T-helper 2 cell treated with Interferon-gamma antibody and Interleukin-4, amounts not matched to agents 5 μg/mL and 100 μg/mL, for 36 hours (primary cell): ENCODE measurements at places on chromosomes 12 and 14.

GRCh38 chr12:125305231-125305630 is 240.0 kb downstream of the AACS start:
- DNase-seq, result no peak

DNA sequence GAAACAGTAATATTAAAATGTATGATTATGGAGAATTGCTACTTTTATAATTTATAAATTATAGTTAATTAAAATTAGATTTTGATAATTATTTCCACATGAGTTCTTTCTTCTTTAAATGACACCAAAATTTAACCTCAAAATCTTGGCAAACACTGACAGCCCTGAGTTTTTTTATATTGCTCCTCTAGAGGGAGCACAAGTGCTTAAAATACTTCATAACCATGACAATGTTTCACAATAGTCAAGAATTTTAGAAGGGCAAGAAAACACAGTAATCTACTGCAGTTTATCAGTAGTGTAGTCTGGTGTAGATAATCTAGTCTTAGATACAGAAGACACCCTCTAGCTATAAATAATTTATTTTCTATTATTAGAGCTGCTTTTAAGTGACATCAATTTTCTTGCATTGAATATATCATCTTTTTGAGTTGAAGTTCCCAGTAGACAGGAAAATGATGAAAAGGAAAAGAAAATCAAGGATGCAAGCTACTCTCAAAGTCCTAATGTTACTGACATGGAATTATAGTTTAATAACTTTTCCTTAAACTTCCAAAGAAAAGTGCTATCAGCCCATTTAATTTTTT is 14.3 kb upstream of the PTGER2 start:
- no peak for DNase-seq

DNA sequence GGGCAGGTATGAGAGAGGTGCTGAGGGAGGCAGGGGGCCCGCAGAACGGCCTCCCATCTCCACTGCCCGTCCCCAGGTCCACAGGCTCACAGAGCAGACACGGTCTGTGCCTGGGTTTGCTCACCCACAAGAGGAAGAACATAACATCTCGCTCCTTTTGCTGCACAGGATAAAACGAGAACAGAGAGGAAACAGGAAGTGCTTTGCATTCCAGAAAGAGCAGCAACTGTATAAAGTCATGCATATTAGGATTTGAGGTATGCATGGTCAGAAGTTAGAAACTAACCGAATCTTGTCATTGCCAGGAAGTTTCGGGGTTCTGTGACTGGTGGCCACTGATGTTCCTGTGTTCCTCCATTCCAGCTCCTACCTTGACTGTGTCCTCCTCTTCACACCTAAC is 25.0 kb downstream of the NTF3 start:
- DNase-seq, result no peak

- no peak for DNase-seq
These were observed 136.1 kb downstream of the PAPOLA start for GRCh38 chr14:96638041-96638855.

DNA sequence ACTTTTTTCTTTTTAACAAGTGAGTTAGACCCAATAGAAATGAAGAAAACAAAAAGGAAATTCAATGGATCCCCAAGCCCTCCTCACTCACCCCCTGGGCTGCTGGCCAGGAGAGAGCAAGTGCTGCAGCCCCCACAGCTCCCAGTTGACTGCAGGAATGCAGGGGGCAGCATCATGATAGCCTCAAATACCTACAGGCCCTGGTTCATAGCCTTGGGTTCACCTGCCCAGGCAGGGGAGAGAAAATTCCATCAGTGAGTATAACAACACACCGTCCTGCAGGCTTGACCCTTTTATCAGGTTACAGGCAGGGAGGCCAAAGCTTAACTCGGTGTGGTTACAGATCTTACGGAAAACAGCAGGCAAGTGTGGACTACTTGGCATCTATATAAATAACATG is 76.3 kb downstream of the PHLDA1 start:
- DNase-seq, result no peak

GRCh38 chr14:42141328-42141727 is 534.7 kb downstream of the LRFN5 start:
- DNase-seq, result no peak

DNA sequence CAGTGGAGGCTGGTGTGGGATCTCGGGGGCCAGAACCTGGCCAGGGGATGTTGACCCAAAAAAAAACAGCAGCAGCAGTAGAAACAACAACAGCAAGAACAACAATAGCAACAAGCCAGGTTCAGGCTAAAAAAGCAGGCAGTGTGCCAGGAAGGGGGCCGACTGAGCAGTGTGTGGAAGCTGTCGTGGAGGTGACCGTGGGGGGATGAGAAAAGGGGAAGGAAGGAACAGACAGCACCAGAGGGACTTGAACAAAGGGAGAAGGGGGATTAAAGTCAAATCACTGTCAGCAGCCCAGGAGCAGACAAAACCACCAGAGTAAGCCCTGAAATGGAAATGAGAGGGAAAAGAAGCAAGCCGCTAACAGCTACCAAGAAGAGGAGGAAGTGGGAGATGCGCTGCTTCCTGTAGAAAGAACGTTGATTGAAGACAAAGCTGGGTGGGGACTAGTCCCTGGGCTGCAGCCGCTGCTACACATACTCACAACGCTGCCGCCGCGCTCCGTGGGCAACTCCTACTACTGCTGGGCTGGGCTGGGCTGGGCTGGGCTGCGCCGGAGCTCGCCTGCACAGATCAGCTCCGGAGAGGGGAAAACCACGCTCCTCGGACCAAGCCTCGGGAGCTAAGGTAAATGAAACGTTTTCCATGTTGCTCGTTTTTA is at the start of gene GNG2:
TSS of gene GNG2 (plus strand) at position 449 of the 661 bp plus-strand sequence. CDS start 90,067 bp downstream, outside the sequence.
- peak; percentile 79 for DNase-seq

- no peak for DNase-seq
These were observed 149.3 kb downstream of the ESRRB start for GRCh38 chr14:76525106-76525821.

DNA sequence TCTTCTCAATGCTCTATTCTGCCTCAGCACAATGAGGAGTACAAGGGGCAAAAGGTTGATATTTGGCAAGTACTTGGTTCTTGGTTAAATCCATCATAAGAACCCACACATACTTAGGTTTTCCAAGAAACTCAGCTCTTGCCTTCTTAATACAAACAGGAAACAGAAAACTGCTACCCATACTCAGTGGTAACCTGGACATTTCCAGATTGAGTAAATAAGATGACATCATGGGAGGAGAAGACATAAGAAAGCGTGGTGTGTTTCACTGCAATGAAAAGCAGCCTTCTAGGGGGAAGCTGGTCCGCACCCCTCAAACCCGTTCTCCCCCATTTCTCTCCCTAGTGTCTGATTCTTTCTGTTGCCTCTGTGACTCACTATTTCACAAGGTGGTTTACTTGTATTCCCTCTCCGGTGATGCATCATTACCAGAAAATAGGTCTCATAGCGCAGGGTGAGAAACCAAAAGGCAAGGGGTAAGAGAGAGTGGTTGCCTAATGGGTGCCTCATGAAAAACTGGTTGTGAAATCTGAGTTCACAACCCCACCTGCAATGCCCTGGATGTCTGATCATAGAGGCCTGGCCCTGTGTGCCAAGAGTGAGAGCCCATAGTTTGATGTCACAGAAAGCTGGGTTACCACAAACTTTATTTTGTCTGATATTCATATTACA is 326.5 kb upstream of the TBX3 start:
- no peak for DNase-seq

GRCh38 chr14:74652541-74652940 is 40.5 kb upstream of the LTBP2 start:
- DNase-seq, result no peak

DNA sequence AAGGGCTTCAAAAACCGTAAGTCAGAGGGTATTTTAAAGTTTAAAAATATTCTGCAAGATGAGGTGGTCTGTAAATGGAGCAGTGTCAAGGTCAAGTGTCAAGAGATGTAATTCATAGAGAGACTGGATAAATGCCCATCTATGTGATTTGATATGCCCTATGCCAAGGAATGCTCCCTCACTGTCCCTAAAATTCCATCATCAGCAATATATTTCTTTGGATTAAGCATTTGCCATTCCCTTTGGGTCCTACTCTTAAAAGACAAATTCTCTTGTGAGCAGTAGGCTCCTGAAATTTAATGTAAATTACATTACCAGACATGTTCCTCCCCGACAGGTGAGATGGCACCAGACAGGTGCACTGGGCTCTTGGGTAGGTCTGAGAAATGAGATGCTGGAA is 16.0 kb upstream of the FOS start:
- DNase-seq, result no peak

GRCh38 chr14:50744231-50744630 is 76.1 kb upstream of the SAV1 start:
- DNase-seq, result no peak

DNA sequence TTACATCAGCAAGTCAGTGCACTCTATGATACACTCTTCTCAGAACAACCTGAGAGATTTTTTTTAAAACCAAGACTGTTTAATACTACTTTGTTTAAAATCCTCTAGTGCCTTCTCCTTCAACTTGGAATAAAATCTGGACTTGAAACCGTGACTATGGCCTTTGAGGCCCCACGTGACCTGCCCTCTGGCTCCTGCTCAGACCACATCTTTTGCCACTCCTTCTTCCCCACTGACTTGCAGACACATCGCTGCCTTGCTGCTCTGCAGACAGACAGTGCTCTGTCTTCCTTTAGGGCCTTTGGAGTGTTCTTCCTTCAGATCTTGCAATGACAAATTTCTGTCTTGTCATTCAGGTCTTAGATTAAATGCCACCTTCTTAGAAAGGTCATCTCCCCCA is 48.5 kb downstream of the TTC8 start:
- no peak for DNase-seq

- no peak for DNase-seq
These were observed 47.5 kb downstream of the MRPL42 start for GRCh38 chr12:93514853-93515252.

DNA sequence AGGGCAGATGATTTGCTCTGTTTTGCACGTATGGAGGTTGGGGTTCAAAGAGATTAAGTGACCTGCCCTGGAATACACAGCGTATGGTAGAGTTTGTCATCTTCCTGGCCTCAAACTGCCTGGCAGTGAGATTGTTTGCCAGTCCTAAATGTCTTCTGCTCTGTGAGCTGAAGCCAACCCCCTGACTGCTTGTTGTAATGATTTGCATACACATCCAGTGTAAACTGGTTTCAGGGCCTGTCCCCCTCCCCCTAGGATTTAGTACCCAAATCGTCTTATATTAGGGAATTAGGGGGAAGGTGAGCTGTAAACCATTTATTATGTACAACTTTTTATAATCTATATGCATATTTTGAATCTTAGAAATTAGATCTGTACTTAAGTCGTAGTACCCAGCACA is 38.4 kb downstream of the AKAP3 start:
- DNase-seq, result no peak

DNA sequence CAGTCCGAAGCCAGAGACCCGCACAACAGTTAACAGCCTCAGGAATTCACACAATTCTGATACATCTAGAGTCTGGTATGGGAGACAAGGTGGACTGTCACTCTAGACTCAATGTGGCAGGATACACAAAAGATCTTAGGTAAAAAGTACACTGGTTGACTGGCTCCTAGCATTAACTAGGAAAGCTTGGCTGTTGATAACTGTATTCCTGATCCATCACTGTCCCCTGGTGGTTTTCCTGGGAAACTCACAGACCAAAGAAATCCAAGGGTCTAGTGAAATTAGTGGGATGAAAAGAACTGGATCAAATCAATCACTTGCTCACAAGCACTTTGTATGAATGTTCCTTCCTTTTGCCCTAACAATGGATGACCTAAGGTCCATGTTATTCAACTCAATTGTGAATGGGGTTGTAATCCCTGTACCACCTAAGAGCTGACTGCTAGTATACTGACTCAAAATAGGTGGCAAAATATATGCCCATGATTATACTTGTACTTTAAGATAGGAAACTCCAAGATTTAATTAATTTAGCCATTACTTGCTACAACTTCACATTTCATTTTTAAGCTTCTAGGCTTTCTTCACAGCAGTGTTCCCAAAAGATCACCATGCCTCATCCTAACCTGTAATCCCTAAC is 14.0 kb downstream of the NPC2 start:
- DNase-seq, result no peak

- no peak for DNase-seq
These were observed 107.3 kb upstream of the CCDC196 start for GRCh38 chr14:66378712-66379505.

- no peak for DNase-seq
These were observed 2.6 kb downstream of the VDR start for GRCh38 chr12:47902131-47902639.

DNA sequence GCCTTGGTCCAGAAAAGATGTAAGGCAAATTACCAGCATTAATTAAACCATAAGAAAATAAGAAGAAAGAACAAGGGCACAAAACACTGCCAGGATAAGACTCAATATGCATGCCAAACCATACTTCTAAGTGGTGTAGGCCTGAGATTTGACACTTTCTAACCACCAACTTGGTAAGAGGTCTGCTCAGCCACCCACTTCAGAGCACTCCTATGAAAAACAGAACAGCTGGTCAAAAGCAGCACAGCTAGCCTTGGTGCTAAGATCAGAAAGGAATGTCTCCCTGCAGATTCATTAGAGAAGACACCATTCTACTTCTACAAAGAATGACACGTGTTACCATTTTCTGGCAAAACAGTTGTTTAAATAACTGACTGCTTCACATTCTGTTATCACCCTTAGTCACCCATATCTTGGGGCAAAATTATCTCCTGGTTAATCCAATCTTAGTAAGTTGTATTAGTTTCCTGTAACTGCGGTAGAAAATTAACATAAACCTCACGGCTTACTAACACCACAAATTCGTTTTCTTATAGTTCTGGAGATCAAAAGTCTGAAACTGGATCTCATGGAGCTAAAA is 13.2 kb downstream of the RPS6KA5 start:
- DNase-seq, result no peak

GRCh38 chr12:53191096-53191884 is 10.6 kb upstream of the CSAD start:
- no peak for DNase-seq

- DNase-seq, result no peak
These were observed 77.5 kb upstream of the EEA1 start for GRCh38 chr12:93006471-93007208.

DNA sequence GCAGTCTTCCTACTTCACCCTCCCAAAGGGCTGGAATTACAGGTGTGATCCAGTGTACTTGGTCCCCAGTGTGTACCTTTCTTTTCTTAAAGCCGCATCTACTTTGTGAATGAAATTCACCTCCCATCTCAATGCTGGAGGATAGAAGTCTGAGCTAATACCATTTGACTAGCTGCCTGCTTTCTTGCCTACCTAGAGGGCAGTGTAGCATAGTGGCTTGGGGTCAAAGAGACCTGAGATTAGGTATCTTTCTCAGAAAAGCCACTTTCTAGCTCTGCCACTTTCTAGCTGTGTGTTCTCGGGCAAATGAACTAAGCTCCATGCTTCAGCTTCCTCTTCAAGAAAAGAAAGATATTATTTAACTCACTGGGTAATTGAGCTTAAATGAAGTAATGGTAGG is 16.9 kb downstream of the SMOC1 start:
- DNase-seq, result no peak

GRCh38 chr12:119419381-119419780 is 84.9 kb downstream of the CCDC60 start:
- no peak for DNase-seq

- no peak for DNase-seq
These were observed 29.4 kb downstream of the GNG2 start for GRCh38 chr14:51889851-51890250.
